ENCODE measurements at places on chromosomes 1 and 21. TPM values are rescaled to one million over a fixed set of nuclear protein-coding genes. Genes with fewer than 3 reads are reported as not detected.

DNA sequence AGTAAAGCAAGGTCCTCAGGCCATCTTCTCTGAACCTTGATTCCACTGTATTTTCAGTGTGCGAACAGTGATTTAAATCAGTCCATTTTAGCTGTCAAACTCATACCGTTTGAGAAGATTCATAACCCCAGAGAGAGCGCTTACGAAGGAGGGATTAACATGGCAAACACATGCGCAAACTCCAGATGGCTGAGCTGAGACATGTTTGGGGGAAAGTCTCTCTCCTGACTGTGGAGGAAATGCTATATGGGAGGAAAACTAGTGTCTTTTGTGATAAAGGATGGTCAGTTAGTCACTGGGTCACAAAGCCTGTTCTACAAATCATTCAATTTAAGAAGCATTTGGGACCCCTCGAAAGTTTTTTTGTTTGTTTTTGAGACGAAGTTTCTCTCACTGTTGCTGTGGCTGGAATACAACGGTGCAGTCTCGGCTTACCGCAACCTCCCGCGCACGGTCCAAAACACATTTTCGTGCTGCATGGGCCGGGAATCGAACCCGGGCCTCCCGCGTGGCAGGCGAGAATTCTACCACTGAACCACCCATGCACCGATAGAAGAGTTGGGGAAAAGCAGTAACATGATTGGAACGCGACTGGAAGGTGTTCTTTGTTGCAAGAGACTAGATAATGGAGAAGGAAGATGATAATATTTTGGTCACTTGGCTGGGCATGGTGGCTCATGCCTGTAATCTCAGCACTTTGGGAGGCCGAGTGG, 58.4 kb upstream of the CXADR start:
- no peak for DNase-seq

WNT9A gene
- 3.7 TPM for total RNA-seq

DNA sequence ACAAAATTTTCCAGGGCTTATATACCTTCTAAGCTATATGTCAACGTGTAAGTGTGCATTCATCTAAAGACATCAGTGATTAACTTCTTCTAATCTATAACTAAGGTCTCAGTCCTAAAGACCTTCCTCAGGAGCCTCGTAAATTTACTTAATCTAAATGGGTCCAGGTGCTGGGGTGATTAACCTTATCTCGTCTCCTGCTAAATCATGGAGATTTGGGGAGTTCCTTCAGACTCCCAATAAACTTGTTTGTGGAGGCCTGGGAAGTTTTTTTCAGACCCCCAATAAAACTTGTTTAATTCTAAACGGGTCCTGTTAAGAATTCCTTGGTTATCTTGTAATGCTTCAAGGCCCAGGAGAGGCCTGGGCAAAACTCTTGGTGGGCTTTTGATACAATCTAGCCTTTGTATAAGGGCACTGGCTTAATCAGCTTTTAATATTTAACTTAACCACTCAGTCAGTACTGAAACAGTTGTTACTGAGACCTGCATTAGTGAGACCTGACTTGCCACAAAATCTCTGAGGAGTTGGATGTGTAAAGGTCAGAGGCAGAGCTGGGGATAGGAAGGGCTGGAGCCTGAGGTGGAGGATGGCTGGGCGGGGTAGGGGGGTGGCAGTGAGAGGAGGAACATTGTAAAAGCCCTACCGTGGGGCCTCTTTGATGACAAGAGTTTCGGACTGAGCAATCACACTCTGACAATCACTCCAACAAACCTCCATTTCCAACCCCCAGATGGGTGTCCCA, 6.2 kb upstream of the HMGCS2 start:
- DNase-seq = no peak

ERG gene
- total RNA-seq = 118 TPM
